ENCODE measurements at places on chromosomes 2 and 18.

- no peak for DNase-seq
Observed at GRCh38 chr2:204693262-204693661, 148.0 kb downstream of the PARD3B start.

DNA sequence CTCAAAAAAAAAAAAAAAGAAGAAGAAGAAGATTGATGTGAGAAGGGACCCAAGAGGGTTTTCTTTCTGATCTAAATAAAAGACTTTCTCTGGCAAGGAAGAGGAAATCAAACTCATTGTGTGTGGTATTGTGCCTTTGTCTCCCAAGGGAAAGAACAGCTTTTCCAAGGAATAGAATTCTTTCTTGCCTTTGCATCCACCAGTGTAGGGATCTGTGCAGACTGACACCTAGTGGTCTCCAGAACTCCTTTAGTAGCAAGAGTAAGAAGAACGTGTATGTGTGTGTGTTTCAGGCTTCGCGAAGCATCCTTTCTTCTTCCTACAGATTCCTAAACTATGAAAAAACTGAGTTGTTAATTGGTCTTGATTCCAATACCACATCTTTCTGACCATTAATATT, 33.5 kb upstream of the CRIM1 start:
- no peak for DNase-seq

GRCh38 chr2:226773291-226773690, 26.3 kb downstream of the IRS1 start:
- DNase-seq = no peak

DNA sequence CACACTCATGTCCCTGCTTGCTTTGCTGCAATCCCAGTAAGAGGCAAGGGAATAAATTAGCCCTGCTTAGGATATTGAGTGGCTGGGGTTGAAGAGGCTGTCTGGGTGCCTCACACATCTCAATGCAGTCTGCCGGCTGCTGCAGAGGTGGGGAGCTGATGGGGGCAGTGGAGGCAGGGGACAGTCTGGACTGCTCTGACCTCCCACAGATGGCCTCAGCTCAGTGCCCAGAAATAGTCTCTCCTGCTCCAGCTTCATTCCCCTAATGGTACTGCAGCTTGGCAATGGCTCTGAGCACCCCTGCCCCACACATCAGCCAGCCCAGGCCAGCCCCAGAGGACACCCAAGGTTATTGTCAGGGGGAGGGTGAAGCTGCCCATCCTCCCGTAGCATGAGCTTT, 21.5 kb upstream of the TNS1 start:
- no peak for DNase-seq

DNA sequence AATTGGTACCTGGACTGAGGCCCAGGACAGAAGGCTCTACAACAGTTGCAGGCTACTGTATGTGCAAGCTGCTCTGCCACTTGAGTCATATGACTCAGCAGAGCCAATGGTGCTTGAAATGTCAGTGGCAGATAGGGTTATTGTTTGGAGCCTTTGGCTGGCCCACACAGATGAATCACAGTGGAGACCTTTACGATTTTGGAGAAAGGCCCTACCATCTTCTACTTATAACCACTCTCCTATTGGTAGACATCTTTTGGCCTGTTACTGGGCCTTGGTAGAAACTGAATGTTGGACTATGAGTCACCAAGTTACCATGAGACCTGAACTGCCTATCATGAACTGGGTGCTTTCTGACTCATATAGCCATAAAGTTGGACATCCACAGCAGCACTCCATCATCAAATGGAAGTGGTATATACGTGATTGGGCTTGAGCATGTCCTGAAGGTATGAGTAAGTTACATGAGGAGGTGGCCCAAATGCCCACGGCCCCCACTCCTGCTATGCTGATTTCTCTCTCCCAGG, 88.9 kb upstream of the NRXN1 start:
- no peak for DNase-seq

- peak; percentile 16 for DNase-seq
Observed at GRCh38 chr2:74886811-74887210, 52.9 kb downstream of the HK2 start.

GRCh38 chr2:203683932-203684556, 22.4 kb upstream of the CD28 start:
- no peak for DNase-seq

GRCh38 chr2:17303054-17303453, 215.2 kb downstream of the RAD51AP2 start:
- DNase-seq = no peak

Measured in CD4-positive, CD25-positive, alpha-beta regulatory T cell (primary cell).